ENCODE measurements at places on chromosomes 4 and X.

DNA sequence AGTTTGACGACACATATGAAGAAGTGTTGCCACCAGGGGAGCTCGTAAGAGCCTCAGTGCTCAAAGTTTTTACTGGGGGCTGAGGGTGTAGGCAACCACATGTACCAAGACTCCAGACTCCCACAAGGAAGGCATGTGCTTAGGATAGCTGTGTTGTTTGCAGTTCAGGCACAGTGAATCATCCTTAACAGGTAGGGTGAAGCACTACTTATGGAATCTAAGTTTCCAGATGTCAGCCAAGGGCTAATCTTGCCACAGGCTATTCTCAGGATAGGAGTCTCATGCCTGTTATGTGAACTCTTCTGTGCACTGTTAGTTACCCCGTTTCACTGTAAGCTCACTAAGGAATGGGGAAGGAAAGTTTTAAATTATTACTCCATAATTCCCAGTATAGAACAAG, 202.6 kb downstream of the TMA16 start:
- DNase-seq, result no peak

DNA sequence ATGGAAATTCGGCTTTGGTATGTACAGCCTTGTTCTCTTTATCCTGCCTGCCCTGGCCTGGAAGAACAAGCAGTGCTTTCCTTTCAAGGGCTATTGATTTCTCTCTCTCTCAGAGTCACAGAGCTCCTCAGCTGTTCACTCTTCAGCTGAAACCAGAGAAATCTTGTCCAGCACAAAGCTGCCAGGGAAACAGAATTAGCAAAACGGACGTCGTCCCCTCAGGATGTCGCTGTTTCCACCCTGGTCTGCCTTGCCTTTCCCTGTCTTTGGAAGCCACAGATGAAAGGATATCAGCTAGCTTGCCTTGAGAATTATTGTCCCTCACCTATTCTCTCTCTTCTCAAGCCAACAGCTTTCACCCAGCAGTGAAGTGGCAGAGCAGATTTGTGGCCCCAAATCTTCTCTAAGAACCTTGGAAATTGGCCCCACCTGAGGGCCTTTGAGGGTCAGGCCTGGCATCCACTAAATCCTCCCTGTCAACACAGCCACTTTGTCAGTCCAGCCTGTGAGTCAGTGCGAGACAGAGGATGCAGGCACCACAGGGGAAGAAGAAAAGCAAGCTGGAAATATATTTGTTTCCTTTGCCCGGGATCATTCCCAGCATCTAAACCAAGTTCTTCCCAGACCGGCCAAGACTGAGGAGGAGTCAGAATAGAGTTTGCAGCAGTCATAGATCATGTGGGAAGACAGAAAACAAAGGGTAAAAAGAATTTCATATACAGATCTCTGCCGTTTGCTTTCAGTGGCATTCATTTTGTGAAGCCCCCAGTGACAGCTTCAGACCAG, 63.8 kb upstream of the MTM1 start:
- DNase-seq, result no peak

DNA sequence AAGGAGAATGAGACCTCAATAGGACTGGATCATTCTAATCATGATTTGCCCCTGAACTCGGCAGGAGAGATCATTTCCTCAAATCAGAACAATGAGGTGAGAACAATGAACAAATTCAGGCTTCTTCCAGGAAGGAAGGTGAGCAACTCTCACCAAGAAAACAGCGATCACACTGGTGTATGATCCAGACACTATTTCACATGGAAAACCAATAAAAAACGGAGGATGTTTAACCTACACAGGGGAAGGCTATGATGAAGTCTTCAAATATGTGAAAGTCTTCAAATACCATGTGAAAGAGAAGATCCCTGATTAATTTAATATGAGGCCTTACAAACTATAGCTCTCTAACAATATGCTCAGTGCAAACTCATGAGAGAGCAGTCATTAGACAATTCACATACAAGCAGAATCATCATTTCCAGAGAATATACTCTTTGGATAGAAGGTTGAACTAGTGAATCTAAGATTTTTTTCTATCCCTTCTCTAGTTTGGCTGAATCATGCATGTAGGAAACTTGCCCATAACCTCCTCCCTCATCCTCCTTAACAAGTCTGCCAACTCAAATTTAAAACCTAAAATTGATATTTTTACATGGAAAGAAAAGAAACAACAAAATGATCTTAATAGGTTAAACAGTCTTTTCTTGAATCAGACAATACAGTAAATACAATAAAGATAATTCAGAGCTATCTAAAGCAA, 122.5 kb downstream of the ADAMTS3 start:
- no peak for DNase-seq

DNA sequence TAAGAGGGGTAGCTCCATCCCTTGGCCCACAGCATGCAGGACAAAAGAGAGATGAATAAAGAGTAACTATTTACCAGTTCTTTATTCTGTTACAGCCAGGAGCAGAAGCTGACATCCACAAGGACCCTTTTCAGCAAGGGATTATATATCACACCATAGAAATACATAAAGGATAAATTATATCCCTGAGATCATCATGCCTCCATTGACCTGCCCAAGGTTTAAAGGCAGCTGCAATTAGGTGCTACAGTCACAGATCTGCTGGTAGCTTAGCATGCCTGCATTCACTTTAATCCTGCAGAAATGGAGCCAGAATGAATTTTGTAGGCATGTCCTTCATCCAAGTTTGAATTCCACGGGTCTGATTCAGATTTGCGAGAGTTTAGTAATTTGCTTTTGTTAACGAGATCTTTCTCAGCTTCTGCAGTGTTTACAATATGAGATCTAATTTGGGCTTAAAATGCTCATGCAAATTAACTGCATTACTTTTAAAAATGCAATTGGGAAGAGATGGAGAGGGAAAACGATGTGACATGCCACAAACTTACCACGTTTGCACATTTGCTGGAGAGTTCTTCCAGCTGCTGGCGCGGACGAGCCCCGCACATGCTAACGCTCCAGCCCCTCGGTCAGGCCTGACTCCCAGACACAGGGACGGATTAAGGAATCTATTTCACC, 327.0 kb upstream of the NOCT start:
- no peak for DNase-seq

DNA sequence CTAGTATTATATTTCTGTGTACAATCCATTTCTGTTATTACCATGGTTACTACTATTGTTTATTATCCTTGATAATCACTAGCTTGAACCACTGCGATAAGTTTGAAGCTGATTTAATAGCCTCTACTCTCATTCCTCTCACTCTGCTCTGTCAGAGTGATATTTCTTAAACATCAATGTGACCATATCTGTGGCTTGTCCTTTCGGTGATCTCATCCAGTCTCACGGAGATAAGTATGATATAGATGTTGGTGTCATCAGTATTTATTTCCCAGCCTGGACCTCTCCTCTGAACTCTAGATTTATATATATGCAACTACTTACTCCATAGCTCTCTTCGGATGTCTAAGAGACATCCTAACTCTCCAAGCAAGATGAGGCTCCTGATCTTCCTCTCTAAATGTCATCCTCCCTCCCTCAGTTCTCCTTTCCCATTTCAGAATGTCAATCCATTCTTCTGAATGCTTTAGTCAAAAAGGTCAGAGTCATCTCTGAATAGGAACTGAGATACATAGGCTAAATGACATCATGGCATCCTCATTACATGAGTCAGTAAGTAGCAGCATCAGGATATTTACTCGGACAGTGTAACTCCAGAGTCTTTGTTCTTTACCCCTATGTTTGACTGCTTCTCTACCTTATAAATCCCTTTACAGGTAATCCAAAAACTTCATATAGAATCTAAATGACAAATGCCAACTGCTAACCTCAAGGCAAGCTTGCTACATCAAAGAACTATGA, 129.5 kb downstream of the PACRGL start:
- DNase-seq, result no peak

GRCh38 chrX:39675619-39676018, 422.1 kb downstream of the BCOR start:
- no peak for DNase-seq

- no peak for DNase-seq
Observed at GRCh38 chr4:183306811-183307210, 13.3 kb downstream of the CLDN22 start.

GRCh38 chr4:1404573-1405253, 1.5 kb downstream of the NKX1-1 start:
- no peak for DNase-seq

DNA sequence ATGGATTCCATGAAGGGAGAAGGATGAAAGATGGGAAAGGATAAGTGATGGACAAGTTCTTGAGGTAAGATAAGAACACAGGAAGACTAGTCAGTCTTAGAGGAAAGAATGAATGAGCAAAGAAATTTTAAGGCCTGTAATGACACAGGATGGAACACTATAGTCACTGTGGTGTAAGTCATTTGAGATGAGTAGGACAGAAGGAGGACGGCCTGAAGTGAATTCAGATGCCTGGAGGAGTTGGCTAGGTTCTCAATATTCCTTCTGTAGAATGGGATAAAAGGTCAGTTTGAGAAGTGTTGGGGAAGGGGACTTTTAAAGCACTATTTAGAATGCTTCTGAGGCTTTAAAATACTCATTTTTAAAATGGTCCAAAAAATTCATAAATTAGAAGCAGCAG, 3.9 kb downstream of the MSMO1 start:
- no peak for DNase-seq

GRCh38 chr4:38669208-38669607, 5.2 kb downstream of the KLF3 start:
- no peak for DNase-seq

- no peak for DNase-seq
Observed at GRCh38 chr4:98604723-98605122, 53.7 kb downstream of the TSPAN5 start.

DNA sequence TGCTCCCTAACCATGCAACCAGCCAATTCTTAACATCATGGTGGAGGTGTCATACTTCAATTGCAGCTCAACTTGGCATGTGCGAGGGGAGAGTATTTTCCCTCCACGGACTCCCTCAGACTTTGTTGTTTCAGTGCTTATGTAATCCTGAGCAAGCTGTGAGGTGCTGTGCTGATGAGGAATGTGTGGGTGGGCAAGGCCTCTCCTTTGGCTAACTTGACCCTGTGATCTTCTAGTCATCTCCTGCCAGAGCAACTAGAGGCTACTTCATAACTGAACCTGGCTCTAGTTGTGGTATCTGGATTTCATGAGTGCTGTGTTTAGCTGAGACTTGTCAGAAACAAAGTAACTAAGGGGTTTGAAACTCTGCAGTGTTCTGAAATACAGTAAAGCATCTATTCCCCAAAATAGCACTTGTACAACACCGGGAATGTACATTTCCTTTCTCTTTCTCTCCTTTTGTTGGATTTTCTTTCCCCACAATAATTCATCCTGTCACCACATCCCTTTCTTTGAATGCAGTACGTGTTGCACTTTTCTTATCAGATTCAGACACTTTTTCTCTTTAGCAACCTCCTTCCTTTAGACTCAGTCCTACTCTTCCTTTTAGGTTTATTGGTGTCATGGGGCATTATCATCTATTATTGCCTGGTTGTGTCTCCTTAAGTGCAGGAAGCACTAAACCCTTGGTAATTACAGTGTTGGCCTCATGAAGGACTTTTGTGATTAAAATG, 415.2 kb upstream of the NR3C2 start:
- no peak for DNase-seq

- DNase-seq, result no peak
Observed at GRCh38 chr4:18110099-18110498, 88.5 kb upstream of the LCORL start.

DNA sequence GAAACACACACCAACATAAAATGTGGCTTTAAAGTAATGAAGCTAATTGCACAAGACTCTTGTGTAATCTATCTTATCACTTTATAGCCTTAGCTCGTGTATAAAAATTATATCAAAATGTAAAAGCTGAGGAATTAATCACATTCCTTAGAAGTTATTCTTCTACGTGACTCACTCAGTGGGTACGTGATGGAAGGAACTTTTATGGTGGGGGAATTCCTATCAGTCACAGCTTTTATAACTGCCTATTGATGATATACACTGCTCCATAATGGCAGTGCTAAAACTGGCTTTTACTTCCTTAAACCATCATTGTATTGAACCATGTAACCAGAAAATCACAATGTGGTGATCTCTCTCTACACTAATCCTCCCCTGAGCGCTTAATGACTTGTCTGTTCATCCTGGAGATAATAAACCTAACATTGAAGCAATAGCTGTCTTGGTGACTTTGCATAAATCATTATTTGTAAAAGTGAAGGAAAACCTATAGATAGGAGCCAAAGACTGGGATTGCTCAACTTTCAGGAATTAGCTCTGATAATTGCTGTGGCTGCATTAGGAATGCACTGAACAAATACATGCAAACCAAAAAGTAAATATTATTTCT, 276.7 kb downstream of the GBA3 start:
- DNase-seq, result no peak

- DNase-seq, result no peak
Observed at GRCh38 chr4:142243255-142243654, 602.8 kb downstream of the INPP4B start.

Measured in activated T-helper 9 cell treated with anti-CD3 and anti-CD28 coated beads, Interleukin-2, amount 50 U/mL, for 16 hours (primary cell).